CD8-positive, alpha-beta memory T cell (primary cell): ENCODE measurements at places on chromosomes 2 and 18. TPM values are rescaled to one million over a fixed set of nuclear protein-coding genes. Genes with fewer than 3 reads are reported as not detected.
A peak's percentile ranks its signal among the peaks of the same experiment; 100 is the strongest.

Gene LRRTM4
- total RNA-seq, result not detected

Gene RNU2-63P
- total RNA-seq, result 42.7 TPM

Gene C2orf69
- 19.8 TPM for total RNA-seq

Gene SUCLG1
- total RNA-seq, result 66.8 TPM

Gene CABLES1
- total RNA-seq, result 8.0 TPM

Gene ALK
- not detected for total RNA-seq

Gene WDR54
- total RNA-seq, result 75.5 TPM

Gene ITGB6
- total RNA-seq, result not detected

Gene MGAT5
- 42.4 TPM for total RNA-seq

Gene MALL
- 0.47 TPM for total RNA-seq

Gene TYW5
- 10.0 TPM for total RNA-seq

Gene TBC1D8
- 0.55 TPM for total RNA-seq

DNA sequence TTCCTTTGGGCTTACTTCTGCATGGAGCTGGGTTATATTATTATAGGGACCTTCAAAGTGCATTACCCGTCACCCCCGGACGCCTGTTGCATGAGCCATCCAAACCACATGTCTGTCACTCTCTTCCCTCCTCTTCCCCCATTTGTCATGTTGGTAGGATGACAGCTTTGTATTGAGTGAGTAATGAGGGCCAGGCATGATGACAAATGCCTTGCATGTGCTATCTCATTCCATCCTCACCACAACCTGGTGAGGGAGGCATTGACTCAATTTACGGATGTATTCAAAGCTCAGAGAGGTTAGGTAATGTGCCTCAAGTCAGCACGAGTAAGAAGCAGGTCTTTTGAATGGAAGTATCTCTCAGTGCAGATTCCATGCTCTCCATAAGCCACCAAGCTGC is 510.5 kb upstream of the TNP1 start:
- H3K4me1 ChIP-seq, result no peaks in the 10 kb centered on the region
- no peak overlapping the region for H3K4me3 ChIP-seq
- H3K27ac ChIP-seq, result no peak overlapping the region
- H3K27me3 ChIP-seq, result no peaks in the 10 kb centered on the region
- H3K36me3 ChIP-seq, result no peaks in the 10 kb centered on the region
- no peak for DNase-seq

GRCh38 chr2:209121691-209122090 is 302.2 kb upstream of the MAP2 start:
- DNase-seq, result no peak
- no peaks in the 10 kb centered on the region for H3K36me3 ChIP-seq
- no peaks in the 10 kb centered on the region for H3K27me3 ChIP-seq
- H3K4me3 ChIP-seq, result no peak overlapping the region

DNA sequence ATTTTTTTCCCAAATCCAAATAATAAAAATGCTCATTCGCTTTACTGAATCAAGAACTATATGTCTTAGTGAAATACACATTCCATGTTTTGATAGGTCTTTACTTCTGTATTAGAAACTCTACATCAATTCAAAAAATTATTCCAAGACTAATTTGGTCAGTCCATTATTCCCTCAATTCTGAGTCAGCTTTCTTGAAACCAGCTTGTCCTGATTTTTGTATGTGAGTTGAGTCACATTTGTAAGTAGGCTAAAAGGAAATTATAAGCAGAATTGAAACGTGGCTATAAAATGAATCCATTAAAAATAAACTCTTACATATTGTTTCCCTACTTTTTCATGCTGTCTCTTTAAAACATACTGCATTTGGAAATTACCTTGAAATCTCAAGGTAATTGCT is 113.0 kb downstream of the DNER start:
- H3K36me3 ChIP-seq, result no peaks in the 10 kb centered on the region
- no peak overlapping the region for H3K27ac ChIP-seq
- no peak overlapping the region for H3K4me3 ChIP-seq

DNA sequence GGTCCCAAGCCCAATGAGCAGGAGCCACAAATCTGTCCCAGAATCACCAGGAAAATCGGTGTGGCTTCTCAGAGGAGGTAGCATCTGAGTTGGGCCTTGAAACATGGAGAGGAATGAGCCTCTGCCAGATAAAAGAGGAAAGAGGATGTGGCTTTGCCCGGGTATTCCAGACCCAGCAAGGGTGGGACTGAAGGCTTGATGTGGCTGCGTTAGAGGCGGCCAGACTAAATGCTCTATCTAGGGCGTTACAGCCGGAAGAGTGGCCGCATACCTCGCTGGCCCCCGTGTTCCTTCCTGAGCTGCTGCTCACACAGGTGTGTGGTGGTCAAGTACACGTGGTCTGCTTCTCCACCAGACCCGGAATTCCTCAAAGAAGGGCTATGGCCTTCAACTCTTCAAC is 33.9 kb upstream of the POMC start:
- H3K4me1 ChIP-seq, result peaks cover 8% of the 10 kb centered on the region
- no peaks in the 10 kb centered on the region for H3K27me3 ChIP-seq
- DNase-seq, result no peak
- H3K36me3 ChIP-seq, result no peaks in the 10 kb centered on the region
- no peak overlapping the region for H3K27ac ChIP-seq
- H3K4me3 ChIP-seq, result no peak overlapping the region

DNA sequence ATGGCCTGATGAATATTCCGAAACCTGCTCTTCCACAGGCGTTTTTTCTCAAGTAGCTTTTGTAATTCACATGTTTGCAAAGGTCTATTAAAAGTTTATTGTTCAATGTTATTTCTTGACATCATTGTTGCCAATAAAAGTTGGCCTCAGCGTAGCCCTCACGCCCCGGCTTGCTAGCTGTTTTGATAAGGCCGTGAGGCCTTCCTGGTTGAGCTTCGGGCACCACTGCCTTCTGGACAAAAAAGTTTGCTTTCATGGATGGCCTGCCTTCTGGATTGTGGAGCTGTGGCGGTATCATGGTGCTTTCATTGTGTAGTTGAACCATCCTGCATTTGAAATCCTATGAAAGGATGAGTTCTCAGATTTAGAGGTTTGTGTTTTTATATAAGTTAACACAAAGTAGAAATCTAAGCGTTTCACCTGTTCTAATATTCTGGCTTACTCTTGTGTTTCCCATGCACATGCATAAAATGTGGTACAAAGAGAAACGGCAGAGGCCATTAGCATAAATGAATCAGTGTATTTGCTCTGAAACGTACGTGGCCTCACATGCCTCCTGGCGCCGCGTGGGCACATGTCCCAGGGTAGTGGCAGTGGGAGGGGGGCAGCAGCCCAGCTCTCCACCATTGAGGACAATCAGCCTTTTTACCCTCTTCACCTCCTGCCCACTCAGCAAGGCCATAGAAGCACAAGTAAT is 134.5 kb downstream of the NCK2 start:
- no peak overlapping the region for H3K4me3 ChIP-seq
- DNase-seq, result no peak
- H3K4me1 ChIP-seq, result peaks cover 84% of the 10 kb centered on the region
- H3K36me3 ChIP-seq, result peaks cover 12% of the 10 kb centered on the region
- no peak overlapping the region for H3K27ac ChIP-seq

DNA sequence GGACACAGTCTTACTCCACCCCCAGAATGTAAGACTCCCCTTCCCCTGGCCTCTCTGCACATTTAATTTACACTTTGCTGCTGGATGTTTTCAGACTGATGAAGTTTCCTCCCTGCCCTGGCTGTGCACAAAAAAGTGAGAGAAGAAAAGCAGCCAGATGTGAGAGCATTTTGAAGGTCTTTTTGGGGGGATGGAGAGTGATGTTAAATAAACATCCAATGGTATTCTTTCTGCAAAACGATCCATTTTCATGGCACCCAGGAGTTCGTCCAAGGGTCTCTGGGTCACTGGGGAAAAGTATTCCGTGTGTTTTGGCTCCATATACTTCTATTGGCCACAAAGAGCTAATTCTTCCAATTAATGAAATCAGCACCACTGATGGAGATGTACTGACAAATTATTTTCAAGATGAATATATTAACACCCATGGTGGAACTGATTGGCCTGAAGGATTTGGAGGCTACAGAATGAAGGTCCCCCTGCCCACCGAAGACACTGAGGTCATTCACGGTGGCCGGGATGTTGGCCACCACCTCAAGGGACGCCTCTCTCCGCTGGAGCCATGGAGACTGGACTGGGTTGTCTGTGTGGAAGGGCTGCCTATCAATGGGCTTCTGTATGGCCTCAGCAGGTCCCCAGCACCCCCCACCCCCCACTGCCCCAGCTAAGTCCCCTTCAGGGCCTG is 107.6 kb upstream of the PKDCC start:
- no peak for DNase-seq

DNA sequence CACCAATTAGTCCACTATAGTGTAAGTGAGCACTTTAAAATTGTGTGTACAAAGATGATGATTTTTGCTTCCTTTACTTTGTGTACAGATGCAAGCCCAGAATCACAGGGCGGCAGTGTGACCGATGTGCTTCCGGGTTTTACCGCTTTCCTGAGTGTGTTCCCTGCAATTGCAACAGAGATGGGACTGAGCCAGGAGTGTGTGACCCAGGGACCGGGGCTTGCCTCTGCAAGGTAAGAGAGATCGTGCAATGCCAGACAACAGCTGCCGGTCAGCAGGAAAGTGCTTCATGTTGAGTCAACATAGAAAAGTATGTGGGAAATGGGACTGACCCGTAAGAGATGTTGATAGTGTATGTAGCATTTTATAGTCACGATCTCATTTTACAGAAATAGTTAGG is 156.8 kb upstream of the TTC39C start:
- DNase-seq, result no peak
- no peak overlapping the region for H3K4me3 ChIP-seq
- H3K27me3 ChIP-seq, result no peaks in the 10 kb centered on the region

DNA sequence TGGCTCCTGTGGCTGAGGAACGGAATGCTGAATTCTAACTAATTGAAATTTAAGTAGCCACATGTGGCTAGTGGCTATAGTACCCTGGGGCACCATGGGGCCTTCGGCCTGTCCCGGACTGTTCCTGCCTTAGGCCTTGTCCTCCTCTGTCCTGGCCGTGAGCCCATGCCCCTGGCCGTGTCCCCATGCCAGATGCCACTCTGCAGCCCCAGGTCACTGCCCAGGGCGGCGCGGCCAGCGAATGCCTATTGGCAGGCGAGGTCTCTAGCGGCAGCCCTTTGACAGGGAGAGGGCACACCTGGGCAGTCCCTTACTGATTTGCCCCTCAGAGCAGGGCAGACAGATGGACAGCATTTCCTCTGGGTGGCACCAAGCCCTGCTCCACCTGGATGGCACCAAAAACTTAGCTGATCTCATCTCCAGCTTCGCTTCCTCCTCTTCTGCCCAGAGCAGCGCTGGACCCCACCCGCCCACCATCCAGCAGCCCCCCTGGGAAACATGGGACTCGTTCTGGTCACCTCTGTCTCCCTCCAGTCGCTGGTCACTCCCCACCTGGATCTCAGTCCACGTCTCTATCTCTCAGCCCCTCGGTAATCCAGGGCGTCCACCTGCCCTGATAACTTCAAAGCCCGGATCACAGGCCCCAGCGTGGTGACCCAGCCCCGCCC is 1.1 kb upstream of the DGKD start:
- peak overlapping the region; percentile 75 for H3K4me3 ChIP-seq
- H3K4me1 ChIP-seq, result peaks cover 40% of the 10 kb centered on the region

DNA sequence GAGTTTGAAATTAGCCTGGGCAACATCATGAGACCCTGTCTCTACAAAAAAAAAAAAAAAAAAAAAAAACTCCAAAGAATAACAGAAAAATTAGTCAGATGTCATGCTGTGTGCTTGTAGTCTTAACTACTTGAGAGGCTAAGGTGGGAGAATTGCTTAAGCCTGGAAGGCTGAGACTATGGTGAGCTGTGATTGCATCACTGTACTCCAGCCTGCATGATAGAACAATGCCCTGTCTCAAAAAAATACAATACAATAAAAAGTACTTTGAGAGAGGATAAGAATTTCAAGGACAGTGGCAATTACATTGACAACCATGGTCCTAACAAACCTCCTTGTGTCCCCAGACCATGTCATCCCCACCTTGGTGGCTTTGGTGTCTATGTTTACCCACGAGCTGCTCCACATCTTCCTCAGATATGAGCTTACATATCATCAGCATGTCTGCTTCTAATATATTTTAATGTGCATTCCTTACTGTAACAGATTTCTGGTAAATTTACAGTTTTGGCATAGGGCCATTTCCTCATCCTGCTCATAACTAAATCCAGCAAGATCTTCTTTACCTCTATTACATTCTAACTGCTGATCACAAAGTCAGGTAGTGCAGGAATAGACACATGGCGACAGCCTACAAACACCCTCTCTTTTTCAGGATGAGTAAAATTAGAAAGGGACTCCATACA is 437.7 kb upstream of the HNRNPA3 start:
- H3K4me1 ChIP-seq, result no peaks in the 10 kb centered on the region
- no peaks in the 10 kb centered on the region for H3K27me3 ChIP-seq
- no peak for DNase-seq
- no peak overlapping the region for H3K4me3 ChIP-seq
- no peaks in the 10 kb centered on the region for H3K36me3 ChIP-seq

DNA sequence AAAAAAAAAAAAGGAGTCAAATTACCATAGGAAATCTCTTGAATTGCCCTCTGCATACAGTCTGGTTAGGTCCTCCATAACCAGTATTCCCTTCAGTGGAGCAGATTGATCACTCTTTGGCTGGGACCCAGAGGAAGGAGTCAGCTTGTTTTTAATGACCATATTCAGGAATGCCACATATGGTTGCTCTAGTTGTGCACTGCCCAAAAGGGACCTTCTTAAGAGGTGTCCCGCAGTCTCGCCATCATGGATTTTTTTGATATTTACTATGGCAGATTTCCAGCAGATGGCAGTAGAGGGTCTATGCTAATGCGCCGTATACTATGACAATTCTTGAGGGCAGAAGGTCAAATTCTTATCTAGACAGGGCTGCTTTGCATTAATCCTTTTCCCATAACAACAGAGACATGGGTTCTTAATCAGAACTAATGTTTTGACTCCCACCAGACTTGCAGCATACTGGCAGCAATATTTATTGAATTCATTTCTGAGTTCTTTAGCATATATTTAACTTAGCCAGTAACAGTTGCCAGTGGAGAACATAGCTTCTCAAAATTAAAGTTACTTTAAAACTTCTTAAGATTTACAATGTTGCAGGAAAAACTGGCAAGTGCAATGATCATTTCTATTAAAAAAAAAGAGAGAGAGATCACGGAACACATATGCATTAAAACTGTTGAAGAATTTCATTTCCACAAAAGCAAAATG is 31.8 kb upstream of the INPP4A start:
- DNase-seq, result peak; percentile 74
- H3K36me3 ChIP-seq, result no peaks in the 10 kb centered on the region
- no peaks in the 10 kb centered on the region for H3K4me1 ChIP-seq
- H3K4me3 ChIP-seq, result no peak overlapping the region
- no peaks in the 10 kb centered on the region for H3K27me3 ChIP-seq
- no peak overlapping the region for H3K27ac ChIP-seq

DNA sequence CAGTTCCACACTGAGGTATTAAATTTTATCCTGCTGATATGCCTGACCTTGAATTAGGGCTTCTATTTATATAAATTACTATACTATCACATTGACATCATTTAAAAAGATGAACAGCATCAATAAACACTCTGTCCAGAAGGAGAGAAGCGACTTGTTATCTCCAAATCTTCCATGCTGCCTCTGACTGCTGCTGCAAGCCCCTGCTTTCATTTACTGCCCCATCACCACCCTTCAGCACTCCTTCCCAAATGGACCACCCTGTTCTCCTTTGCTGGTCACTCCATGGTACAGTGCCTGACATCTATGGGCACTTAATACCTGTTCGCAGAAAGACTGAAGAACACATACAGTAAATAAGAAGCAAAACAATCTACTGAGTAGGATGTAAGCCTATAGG is 48.1 kb downstream of the KLF7 start:
- H3K27ac ChIP-seq, result no peak overlapping the region
- H3K4me1 ChIP-seq, result no peaks in the 10 kb centered on the region
- no peaks in the 10 kb centered on the region for H3K36me3 ChIP-seq
- H3K4me3 ChIP-seq, result no peak overlapping the region

- DNase-seq, result no peak
- H3K27me3 ChIP-seq, result no peaks in the 10 kb centered on the region
- H3K4me1 ChIP-seq, result no peaks in the 10 kb centered on the region
- H3K4me3 ChIP-seq, result no peak overlapping the region
- H3K36me3 ChIP-seq, result no peaks in the 10 kb centered on the region
Measured at GRCh38 chr2:148253685-148254084, 232.8 kb downstream of the MBD5 start.
